ENCODE measurements at places on chromosomes 16 and 17.

GRCh38 chr17:48159232-48159631 is 51.7 kb downstream of the SNX11 start:
- DNase-seq = no peak

GRCh38 chr17:33732116-33732515 is 439.0 kb upstream of the ASIC2 start:
- DNase-seq = peak; percentile 10

- no peak for DNase-seq
These were observed 68.0 kb upstream of the CDC42EP4 start for GRCh38 chr17:73379826-73380225.

DNA sequence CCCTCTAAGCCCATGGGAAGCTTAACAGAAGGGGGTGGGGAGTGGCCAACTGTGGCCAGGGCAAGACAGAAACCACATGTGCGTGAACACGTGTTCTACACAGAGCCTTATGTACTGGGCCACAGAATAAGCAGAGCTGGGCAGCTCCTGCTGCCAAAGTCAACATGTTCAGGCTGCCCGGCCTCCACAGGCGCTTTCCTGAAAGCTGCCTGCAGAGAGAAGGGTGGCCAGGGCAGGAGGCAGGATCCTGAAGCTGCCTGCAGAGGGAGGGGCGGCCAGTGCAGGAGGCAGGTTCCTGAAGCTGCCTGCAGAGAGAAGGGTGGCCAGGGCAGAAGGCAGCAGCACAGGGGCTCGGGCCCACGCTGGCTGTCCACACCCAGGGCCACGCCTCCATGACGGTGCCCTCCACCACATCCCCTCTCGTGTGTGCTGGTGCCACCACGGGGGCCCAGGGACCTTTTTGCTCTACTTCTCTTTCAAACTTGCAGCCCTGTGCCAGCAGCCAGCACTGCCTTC is 79.5 kb downstream of the ANKRD11 start:
- DNase-seq = no peak

GRCh38 chr17:17070931-17071330 is 28.7 kb downstream of the MPRIP start:
- DNase-seq = no peak

- DNase-seq = no peak
These were observed 4.2 kb upstream of the NDRG4 start for GRCh38 chr16:58495521-58496331.

- DNase-seq = no peak
These were observed 128.6 kb downstream of the SHISA6 start for GRCh38 chr17:11369575-11369974.

- DNase-seq = no peak
These were observed 130.5 kb downstream of the MAF start for GRCh38 chr16:79469999-79470398.

GRCh38 chr16:4814046-4814445 is 11.6 kb upstream of the ROGDI start:
- no peak for DNase-seq

DNA sequence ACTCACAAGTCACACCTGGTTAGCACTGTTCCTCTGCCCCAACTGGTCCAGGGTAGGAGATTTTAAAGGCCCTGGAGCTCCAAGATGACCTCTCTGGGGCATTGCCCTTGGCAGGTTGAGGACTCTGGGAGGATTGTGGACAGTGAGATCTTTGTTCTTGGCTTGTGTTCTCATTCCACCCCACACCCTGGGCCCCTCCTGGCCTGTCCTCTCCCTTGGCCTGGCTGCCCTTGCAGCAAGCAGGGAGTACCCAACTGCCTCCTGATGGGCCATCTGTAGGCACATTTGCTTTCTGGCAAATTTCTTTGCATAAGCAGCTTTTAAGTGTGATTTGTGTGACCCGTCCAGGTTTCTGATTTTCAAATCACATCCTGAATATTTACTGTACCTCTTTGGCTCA is 239.6 kb downstream of the UTP18 start:
- no peak for DNase-seq

DNA sequence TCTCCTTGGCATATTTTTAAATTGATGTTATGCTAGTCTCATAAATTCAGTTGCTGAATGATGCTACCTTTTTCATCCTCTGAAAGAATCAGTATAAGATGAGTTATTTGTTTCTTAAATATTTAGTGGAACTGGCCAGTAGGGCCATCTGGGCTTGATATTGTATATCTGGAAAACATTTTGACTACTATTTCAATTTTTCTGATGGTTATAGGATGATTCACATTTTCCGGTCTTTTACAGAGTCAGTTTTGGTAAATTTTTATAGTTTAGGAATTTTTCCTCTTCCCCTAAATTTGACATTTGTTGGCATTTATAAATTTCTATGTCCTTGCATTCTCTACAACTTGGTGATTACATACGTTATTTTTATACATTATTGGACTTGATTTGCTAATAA is 296.3 kb upstream of the AXIN2 start:
- no peak for DNase-seq

- DNase-seq = peak; percentile 79
These were observed 10.7 kb upstream of the ZNF19 start for GRCh38 chr16:71499775-71500364.

DNA sequence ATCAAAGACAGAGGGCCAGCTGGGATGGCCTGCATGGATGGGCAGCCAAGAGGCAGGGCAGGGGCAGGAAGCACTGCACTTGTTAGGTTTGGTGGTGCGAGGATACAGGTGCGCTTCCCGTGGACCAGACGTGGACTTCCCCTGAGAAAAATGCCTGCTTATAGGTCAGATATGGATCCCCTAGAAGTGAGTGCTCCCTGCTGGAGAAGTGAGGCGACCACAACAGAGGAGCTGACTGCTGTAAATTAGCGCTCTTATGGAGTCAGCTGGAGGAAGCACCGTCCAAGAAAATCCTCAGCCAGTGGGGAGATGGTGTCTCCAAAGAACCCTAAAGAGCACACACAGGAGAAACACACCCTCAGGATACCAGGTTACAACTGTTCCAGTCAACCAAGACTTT is 27.7 kb upstream of the CCDC182 start:
- DNase-seq = peak; percentile 43

DNA sequence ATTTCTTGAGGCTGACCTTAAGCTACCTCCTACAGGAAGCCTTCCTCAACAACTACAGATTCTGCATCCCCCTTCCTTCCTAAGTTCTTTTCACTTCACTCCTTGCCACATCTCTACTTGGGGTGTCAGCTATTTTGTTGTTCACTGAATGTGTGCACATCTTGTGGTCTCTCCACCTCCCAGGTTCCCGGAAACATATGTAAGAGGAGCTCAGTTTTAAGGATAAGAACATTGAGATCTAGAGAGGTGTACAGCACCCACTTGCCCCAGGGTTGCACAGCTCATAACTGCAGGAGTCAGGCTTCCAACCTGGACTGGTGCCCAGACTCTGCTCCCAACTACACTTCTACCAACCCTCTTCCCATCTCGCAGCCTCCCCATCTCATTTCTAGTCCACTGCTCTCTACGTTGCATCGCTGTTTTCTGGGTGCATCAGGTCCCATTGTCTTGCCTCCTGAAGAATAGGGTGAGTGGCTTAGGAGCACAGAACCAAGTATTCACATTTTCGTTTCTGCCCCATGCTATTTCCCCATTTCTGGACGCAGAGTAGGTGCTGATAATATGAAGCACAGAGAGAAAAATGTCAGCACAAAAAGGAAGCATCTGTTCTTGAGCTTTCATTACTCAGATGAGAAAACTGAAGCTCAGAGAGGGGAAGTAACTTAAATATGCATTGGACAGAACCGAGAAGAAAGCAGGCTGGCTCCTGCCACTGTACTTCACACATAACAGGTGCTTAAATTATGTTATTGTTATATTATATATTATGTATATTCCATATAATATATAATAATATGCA is 292.0 kb upstream of the CCL2 start:
- no peak for DNase-seq

- DNase-seq = no peak
These were observed 18.3 kb upstream of the CBX8 start for GRCh38 chr17:79814974-79815835.

DNA sequence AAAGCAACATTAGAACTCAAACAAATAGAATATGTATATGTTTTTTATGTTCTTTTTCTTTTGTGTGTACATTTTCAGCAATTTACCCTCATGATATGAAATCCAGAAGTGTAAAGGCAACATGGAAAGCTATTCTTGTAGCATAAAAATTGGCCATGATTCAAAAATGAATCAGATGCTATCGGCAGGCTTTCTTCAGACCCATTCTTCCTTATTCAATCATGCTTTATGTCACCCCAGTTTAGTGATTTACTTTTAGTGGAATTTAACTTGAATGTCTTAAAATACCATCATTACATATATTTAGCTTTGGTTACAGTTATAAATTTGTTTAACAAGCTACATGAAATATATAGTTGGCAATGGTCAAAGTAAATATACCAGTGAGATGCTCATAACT is 21.4 kb upstream of the SMIM36 start:
- no peak for DNase-seq

- no peak for DNase-seq
These were observed 19.8 kb downstream of the HNF1B start for GRCh38 chr17:37725021-37725595.

GRCh38 chr17:82405051-82405450 is 13.1 kb upstream of the HEXD start:
- no peak for DNase-seq

- peak; percentile 21 for DNase-seq
These were observed 270.7 kb downstream of the NTN1 start for GRCh38 chr17:9291912-9292560.

GRCh38 chr16:29821643-29822115 is 1.4 kb downstream of the MVP start:
- no peak for DNase-seq

DNA sequence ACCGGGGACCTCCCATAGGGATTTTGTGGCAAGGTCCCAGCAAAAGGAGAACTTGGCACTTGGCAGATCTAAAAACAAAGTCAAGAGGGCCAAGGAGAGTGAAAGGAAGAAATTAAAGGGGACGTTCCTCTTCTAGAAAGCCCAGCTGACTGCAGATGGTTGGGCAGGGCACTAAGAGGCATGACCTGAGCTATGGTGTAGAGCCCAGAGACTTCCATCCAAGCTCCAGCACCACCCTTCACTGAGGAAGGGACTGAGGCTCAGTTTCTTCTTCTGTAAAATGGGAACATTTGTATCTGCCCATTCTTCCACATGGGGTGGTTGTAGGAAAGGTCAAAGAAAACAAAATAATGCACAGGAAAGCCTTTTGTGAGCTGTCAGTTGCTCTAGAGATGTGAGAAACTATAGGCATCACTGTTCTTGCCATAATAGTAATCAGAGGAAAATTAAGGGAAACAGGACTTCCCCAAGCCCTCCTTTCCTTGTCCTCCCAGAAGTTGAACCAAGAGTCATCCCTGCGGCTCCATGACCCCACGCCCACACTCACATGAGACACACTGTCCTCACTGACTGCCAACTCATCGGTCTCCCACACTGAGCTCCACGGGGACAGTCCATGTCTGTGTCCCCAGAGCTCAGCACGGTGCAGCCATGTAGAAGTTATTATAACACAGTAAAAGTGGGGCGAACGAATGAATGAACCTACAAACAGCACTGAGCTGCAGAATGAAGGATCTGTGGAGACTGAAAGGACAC is 10.4 kb downstream of the CD300LF start:
- DNase-seq = no peak

GRCh38 chr16:57020651-57021050 is 31.3 kb downstream of the NLRC5 start:
- DNase-seq = no peak

- DNase-seq = no peak
These were observed 2.0 kb downstream of the LHX1 start for GRCh38 chr17:36939052-36939801.

- no peak for DNase-seq
These were observed at the start of gene TLCD2 for GRCh38 chr17:1709971-1710806. Gene TLCD2 (minus strand): TSS chr17:1710377. CDS start chr17:1710242, 135 bp downstream.

- DNase-seq = no peak
These were observed 2.8 kb downstream of the KRT10 start for GRCh38 chr17:40819528-40820125.

GRCh38 chr16:11224096-11224893 is 31.7 kb downstream of the SOCS1 start:
- DNase-seq = peak; percentile 70

- no peak for DNase-seq
These were observed 161.0 kb downstream of the CCDC182 start for GRCh38 chr17:57584050-57584551.

- DNase-seq = no peak
These were observed 189.7 kb downstream of the TMEM132E start for GRCh38 chr17:34769049-34769448.

DNA sequence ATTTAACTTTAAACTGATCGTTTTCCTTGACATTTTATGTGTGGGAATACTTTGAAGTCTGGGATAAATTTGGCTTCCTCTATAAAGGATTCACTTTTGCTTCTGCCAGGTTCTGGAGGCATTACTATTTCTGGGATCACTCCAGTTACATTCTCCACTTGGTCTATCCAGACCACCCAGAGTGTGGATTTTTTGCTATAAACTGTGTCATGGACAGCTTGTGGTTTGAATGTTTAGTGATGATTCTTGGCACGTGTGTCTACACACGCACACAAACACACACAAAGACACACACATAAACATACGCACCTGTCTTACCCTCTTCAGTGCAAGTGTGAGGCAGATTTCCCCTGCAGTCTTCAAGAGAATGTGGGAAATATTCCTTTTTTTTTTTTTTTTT is 27.4 kb upstream of the MSI2 start:
- no peak for DNase-seq

DNA sequence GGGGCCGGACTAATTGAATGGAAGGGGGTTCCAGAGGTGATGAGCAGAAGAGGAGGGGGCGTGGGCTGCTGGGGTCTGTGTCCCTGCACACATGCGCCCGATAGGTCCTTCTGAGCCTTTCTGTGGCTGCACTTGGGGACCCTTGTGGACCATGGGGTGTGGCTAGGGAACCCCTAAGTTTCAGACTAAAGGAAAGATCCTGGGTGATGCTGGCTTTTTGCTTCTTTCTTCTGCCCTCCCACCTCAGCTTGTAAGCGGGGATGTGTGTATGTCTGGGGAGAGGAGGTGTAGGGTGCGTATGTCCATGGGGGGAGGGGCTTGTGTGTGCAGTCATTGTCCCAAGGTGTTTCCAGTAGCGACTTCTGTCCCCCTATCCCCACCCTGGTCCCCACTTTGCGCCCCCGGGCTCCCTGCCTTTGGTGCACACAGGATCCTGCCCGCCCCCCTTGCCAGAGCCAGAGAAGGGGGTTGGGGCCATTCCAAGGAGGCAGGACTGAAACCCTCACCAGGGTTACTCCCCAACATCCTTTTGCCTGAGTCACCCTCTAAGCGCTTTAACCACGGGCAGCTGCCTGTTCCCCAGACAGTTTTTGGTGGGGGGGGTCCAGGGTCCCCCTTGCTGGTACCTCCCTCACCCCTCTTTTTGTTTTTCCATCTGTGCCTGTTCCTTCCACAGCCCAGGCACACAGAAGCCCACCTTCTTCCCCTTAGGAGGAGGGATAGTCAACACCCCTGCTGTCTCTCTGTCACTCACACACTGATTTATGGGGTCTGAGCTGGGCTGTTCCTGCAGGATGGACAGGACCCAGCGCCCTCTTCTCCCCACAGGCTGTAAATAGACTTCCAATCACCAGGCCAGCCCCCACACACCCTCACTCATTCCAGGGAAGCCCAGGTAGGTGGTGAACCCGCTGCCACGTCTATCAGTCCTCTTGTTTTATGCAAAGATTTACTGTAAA is 83.2 kb downstream of the ARHGAP23 start:
- DNase-seq = no peak

GRCh38 chr16:50265260-50265659 is 1.1 kb upstream of the ADCY7 start:
- DNase-seq = peak; percentile 19

- no peak for DNase-seq
These were observed 12.4 kb upstream of the YWHAE start for GRCh38 chr17:1412185-1413110.

- no peak for DNase-seq
These were observed 142.6 kb downstream of the STX8 start for GRCh38 chr17:9432934-9433421.

GRCh38 chr16:75305364-75306098 is 54.1 kb upstream of the BCAR1 start:
- peak; percentile 63 for DNase-seq

Data from Kasumi-1 (cell line).